ENCODE measurements at places on chromosomes 2 and 18. TPM values are rescaled to one million over a fixed set of nuclear protein-coding genes. Genes with fewer than 3 reads are reported as not detected.

Gene EFR3B
- total RNA-seq = 0.49 TPM

Gene SIX2
- not detected for total RNA-seq

Gene VWA3B
- total RNA-seq = not detected

Gene UGT1A3
- not detected for total RNA-seq

Gene ATOH8
- total RNA-seq = 31.7 TPM

Gene NEB
- total RNA-seq = 1.1 TPM

Gene RAPGEF4
- 11.8 TPM for total RNA-seq
